SJSA1 (cell line): ENCODE measurements at places on chromosomes 2 and 18.
A peak's percentile ranks its signal among the peaks of the same experiment; 100 is the strongest.

- DNase-seq, result no peak
Measured at GRCh38 chr2:142603759-142604158, 273.7 kb upstream of the KYNU start.

DNA sequence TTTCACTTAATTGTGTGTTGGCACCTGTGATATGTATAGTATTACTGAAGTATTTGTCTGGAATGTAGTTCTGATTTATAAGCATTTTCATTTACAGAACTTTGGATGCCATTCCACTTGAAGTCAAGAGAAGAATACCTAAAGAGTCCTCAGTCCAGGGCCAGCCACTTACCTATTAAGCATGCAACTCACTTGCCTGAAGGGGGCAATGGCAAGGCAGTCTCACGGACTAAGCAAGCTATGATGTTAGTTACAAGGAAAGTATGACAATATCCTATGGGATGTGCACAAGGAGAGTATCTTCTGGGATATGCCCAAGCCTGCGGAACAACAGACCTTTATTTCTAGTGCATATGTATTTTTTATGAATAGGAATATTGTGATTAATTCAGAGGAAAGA lies 369.4 kb upstream of the GCFC2 start:
- no peak for DNase-seq

GRCh38 chr2:238847841-238848690 lies at the start of gene TWIST2:
TSS of gene TWIST2 (plus strand) at chr2:238848085. CDS start at chr2:238848216, 131 bp downstream.
- DNase-seq, result peak; percentile 87

DNA sequence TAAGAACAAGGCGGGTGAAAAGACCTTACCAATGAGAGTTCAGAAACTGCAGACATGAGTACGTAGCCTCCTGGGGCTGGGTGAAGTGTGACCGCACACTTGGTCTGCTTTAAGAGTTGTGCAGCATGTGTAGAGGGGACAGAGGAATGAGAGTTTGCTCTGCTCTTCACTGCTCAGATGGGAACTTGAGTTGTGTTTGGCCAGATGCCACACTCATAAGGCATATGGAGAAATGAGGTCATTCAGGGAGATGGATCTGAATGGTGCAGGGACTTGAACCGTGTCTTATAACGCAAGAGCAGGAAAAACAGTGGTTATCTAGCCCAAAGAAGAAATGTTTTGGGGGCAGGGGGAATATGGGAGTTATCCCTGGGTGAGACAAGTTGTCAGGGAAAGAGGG lies 273.8 kb upstream of the LYPD1 start:
- no peak for DNase-seq

- DNase-seq, result no peak
Measured at GRCh38 chr2:35339211-35339610, 1016.4 kb upstream of the CRIM1 start.
